Activated naive CD4-positive, alpha-beta T cell (primary cell): ENCODE measurements at places on chromosomes 2 and 18.
A peak's percentile ranks its signal among the peaks of the same experiment; 100 is the strongest.

GRCh38 chr2:157231476-157231875 is 26.0 kb upstream of the GALNT5 start:
- DNase-seq = no peak

DNA sequence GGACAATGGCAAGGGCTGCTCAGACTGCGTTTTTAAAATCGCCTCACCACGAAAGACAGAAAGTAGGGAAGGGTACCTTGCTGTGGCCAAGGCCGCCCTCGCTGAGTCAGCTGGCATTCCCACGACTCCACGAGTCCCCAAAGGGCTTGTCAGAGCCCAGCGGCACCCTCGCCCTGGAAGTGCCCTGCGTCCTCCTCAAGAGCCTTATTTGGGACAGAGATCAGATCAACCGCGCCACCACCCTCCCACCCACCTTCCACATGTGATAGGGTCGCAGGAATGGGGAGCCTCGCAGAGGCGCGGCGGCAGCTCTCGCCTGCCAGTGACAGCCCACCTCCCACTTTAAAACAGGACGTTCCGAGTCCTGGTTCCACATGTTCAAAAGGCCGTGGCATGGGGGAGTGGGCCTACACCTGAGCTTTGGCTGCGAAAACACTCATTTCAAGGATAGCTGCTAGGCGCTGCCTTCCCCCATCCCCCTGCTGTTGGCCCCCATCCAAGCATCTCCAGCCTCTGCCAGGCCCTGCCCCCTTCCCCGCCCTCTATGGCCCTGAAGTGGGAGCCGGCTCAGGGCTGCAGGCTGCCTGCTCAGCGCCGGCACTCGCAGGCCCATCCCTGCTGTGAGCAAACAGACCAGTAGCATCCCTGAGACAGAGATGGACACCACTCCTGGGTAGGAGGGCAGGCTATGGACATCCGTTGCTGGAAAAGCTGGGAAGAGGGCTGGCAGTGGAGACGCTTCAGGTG is 38.1 kb upstream of the ARHGEF4 start:
- no peak for DNase-seq

- no peak for DNase-seq
These were observed 18.6 kb upstream of the SKA1 start for GRCh38 chr18:50356036-50356945.

GRCh38 chr2:119983108-119983507 is 29.8 kb upstream of the EPB41L5 start:
- DNase-seq = no peak

GRCh38 chr18:68431922-68432198 is 283.0 kb downstream of the TMX3 start:
- DNase-seq = no peak

GRCh38 chr2:9708683-9709538 is 78.1 kb upstream of the YWHAQ start:
- no peak for DNase-seq

GRCh38 chr2:144663207-144663606 is 143.3 kb upstream of the ZEB2 start:
- no peak for DNase-seq

- DNase-seq = no peak
These were observed 39.1 kb downstream of the NFATC1 start for GRCh38 chr18:79434607-79435401.

- no peak for DNase-seq
These were observed 27.4 kb upstream of the FZD7 start for GRCh38 chr2:202006301-202006700.

DNA sequence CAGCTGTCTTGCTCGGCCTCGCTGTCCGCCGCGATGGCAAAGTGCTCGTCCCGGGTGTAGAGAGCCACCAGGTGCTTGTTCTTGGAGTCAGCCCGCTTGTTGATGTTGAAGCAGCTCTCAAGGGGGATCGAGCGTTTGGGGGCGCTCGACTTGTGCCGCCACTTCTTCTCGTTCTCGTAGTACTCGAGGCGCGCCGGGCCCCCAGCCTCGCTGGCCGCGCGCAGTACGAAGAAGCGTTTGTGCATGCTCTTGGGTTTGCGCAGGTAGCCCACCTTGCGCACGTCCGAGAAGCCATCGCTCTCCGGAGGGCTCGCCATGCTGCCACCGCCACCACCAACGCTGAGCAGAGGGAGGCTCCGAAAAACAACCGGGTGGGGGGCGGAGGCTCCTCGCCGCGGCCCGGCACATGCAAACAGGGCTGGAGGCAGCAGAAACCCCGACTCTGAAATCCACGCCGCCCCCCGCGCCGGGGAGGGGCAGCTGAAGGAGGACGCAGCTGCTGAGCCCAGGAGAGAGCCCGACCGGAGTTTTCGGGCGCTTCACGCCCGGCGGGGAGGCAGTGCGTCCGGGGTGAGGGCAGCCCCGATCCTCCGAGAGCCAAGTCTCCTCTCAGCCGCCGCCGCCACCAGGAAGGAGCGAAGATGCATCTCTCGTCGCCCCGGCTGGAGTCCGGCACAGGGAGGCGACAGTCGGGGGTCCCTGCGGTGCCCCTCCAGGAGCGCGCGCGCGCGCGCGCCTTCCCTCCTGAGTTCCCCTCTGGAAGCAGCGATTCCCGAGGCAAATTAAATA is 1.0 kb downstream of the IRS1 start:
- DNase-seq = peak; percentile 33

- no peak for DNase-seq
These were observed 65.6 kb upstream of the RAB6C start for GRCh38 chr2:129913695-129914495.

GRCh38 chr18:76252880-76253279 is 242.2 kb downstream of the ZNF516 start:
- DNase-seq = no peak

- DNase-seq = no peak
These were observed 8.6 kb upstream of the UBXN4 start for GRCh38 chr2:135733045-135733444.

DNA sequence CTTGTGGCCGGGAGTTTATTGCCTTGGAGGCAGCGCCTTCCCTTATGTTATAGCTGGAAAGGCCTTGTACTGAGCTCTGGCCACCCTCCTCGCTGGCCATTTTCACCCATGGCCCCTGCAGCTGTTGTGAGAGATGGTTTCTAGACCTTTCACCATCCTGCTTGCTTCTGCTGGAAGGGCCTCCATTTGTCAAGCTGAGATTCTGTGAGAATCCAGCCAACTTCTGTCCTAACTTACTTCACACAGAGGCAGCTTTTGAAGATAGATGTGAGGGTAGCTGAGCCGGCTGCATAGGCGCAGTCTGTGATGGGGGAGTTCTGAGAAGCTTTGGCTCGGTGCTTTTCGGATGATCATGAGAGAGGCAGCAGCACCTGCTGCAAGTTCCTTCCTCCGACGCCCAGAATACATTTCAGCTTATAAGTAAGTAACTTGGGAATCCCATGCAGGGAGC is 8.7 kb downstream of the CTIF start:
- DNase-seq = no peak

DNA sequence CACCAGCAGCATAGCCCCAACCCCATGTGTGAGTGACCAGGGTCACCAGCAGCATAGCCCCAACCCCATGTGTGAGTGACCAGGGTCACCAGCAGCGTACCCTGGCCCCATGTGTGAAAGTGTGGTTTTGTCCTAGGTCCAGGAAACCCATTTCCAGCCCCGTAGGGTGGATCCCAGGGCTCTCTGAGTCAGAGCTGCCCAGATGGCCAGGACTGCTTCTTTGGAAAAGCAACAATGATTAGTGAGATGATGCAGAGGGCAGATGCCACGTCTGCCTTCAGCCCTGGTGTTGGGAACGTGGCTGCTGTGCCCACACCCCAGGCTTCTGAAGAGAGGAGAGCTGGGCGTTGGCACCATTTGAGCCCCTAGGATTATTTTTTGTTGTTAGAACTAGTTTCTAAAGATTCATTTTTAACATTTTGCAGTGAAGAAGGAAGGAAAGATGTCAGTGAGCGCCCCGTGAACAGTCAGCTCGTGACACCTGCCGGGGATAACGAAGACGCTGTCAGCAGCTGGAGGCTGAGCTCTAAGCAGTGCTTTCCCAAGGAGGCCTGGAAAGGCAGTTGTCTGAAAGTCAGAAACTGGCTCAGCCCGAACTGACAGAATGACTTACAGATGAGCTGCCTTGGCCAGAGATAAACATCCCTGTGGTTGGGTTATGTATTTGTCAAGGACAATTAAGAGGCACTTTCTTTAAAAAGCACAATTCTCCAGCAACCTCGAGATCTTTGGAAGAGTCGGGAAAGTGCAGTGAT is 32.1 kb upstream of the KCNG2 start:
- DNase-seq = no peak

GRCh38 chr2:200212862-200213425 is 93.5 kb upstream of the SPATS2L start:
- no peak for DNase-seq

DNA sequence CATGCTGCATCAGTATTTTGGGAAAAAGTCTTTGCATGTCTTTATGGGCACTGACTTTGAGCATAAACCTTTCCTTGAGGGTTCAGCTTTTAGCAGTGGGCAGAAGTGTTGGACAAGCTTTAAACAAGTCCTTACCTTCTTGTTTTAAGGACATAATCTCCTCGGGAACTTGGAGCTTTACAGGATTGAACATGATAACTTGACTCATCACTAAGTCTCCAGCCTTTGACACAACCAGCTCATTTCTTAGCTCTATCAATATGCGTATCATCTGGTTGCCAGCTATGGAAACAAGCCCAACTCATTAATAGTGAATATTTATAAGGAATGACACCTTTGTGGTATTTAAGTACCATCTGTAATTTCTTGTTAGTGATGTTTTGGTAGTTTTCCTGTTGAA is 21.0 kb upstream of the RAB27B start:
- no peak for DNase-seq

DNA sequence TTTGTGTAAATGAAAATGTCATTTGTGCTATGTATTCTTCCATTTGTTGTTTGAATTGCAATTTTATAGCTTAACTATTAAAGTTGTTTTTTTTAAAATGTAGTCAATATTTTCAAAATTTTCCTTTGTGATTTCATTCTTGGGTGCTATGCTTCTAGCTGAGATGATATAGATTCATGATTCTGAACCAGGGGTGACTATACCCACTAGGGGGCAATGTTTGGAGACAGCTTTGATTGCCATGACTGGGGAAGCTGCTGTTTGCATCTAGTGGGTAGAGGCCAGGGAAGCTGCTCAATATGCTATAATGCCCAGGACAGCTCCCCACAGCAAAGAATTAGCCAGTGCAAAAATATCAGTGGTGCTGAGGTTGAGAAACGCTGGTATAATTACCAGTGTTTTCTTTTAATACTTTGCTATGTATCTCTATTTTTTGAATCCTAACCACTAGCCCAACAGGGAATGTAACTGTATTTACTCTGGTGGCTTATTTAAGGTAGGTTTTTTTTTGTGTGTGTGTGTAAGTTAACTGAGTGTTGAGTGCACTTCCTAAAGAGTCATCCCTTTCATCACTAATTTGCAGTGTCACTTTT is 99.7 kb downstream of the MEP1B start:
- no peak for DNase-seq

- DNase-seq = no peak
These were observed 108.6 kb downstream of the STRN start for GRCh38 chr2:36857713-36858112.

GRCh38 chr18:76754351-76754750 is 68.0 kb upstream of the ZNF236 start:
- no peak for DNase-seq

DNA sequence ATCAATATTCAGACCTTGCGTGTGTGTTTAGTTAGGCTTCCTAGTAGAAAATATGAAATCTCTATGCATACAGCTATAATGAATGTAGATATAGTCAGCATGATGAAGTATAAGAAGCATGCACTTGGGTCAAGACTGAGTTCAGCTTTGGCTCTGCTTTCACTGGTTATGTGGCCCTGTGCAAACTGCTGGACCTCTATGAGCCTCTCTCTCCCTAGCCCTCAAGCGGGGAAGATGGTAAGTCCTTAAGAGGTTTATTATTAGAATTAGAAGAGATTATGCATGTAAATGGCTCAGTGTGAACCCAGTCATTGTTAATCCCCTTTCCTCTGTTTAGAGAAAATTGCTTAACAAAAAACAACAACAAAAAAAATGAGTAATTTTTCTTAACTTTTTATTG is 178.8 kb upstream of the NXPH2 start:
- no peak for DNase-seq
